ENCODE measurements at places on chromosomes 4 and X.

DNA sequence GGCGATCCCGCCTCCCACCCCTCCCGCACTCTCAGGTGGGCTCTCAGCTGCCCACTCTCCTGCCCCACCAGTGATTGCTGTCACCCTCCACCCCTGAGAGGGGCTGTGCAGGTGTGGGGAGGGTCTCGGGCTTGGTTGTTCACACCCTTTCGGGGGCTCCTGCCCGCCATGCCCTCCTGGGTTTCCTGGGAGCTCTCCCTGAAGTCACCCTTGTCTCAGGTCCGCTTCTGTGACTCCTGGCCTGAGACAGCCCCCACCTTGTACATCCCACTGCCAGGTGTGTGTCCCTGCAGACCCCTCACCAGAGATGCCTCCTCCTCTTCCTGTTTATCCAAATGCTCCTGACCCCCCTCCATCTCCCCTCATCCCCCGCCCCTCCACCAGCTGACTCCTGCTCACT is 37.8 kb downstream of the ADRA2C start:
- DNase-seq, result no peak

DNA sequence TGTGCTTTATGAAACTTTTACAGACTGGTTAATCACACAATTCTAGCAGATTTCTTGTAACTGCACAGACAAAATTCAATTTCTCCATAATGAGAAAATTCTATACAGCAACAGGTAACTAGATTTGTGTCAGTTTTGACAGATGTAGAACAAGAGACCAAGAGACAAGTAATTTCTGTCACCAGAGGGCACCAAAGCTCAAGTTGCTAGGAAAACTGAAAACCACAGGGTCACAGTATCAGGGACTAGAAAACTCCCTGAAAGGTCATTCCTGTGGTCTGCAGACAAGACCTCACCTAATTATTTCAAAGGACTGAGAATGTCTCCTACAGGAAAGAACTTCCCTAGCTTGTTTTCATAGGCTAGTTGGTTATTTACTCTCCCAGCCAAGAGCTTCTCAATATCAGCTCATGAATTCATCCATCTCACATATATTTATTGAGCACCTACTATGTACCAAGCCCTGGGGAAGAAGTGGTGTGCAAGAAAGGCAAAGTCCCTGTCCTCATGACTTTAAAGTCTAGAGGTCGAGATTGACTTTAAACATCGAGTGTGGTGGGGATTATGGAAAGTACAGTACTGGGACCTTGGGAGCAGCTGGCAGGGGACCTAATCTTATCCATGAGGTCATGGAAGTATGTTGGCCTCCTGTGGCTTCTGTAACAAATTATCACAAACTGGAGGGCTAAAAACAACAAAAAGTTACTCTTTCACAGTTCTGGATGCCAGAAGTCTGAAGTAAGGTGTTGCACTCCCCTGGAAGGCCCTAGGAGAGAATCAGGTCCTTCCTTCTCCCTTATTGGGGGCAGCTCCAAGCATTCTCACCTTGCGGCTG is 47.8 kb upstream of the SETD7 start:
- DNase-seq, result peak; percentile 70

DNA sequence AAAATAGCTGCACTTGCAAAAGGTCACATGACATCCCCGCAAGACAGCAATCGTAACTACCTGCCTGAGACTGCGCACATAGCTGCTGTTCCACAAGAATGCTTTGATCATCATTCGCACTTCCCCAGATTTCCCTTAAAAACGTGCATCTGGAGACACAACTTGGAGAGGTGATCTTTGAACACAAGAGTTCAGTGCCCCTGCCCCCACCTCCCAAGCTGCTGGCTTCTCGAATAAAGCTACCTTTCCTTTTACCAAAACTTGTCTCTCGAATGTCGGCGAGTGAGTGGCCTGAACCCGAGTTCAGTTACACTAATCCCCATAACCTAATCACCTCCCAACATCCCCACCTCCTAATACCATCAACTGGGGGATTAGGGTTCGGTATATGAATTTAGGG is 14.4 kb upstream of the MRFAP1 start:
- no peak for DNase-seq

- no peak for DNase-seq
These were observed 467 bp downstream of the HSD17B11 start for GRCh38 chr4:87390551-87390890.

GRCh38 chr4:40967550-40967949 is 217.8 kb downstream of the NSUN7 start:
- DNase-seq, result no peak

DNA sequence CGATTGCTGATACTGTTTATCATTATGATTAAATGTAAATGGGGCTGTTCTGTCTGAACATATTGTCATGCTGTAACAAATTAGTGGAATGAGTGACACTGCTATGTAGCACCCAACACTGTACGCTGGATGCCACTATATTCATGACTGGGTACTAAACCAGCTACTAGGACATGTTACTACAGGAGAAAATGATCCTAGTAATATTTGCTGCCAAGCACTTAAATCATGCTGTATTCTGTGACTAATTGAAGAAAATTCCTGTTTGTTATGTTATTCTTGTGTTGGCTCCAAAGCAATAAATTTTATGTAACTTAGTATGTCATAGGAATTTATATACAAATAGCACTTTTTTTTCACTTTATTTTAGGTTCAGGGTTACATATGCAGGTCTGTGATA is 804.2 kb downstream of the CENPC start:
- no peak for DNase-seq

DNA sequence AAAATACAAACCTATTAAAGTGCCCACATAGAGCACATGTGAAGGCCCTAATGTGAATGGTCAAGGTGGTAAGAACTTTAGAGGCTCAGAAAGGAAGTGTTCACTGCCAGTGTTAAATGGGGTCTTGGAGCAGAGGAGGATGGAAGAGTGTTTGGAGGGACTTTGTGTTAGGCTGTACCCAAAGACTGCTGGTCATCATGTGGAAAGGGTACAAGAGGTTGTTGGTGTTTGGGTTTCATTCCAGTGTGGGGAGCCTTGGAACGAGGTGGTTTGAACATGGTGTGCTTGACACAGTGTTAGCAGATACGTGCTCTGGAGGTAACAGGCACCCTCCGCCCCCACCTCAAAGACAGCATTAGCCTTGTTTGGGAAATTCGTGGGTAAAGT is 73.1 kb downstream of the RAPGEF2 start:
- no peak for DNase-seq

GRCh38 chrX:124348182-124348581 is 1.8 kb downstream of the SH2D1A start:
- no peak for DNase-seq

DNA sequence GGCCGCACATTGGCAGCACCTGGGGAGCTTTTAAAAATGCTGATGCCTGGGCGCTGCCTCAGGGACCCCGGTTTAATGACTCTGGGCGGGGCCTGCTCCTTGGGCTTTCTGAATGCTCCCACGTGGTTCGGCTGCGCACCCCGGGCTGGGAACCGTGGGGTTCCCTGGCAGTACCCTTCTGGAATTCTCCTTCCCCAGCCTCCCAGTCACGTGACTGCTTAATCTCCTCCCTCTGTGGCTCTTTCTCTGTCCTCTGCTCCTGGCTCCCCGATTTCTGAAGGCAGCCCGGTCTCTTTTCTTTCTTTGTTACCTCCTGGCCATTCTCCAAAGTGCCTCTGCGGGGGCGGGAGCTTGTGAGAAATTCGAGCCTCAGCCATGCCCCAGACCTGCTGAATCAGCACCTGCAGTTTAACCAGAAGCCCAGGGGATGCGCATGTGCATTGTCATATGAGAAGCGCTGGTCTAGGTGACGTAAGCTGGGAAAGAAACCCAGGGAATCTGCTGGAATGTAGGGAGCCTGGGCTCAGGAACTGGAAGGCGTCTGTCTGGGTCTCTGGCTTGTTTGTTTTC is 16.6 kb downstream of the CLCN4 start:
- DNase-seq, result no peak

DNA sequence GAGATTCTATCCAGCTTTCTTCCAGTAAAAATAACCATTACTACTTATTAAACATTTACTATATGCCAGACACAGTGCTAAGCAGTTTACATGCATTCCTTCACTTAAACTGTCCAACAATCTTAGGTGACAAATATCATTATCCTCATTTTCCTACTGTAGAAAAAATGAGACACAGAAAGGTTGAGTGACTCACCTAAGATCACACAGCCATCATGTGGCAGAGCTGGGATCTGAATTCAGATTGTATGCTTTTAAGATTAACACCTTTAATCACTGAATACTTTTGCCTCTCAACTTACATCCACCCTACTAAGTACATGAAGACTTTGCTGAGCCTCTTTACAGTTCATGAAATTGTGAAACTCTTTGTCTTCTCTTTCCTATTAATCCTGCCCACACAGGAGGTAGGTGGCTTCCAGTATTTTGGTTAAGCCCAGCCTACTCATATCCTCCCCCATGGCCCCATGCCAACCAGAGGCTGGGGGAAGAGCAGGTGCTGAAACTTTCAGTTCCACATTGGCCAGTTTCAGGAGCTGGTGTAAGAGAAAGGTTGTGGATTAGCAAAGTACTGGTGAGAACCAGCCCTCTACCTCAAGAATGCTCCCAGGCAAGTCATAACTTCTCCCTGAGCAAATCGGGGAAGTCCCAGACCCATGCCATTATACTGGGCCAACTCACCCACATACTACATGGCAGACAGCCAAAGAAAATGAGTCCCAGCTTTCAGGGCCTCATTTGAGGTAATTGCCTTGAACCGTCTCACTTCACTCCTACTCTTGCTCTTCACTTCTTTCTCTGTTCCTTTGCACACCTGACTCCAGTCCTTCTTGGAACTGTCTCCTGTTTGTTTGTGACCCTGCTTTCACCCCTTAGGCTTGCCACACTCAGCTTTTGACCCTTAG is 211.1 kb downstream of the GUCY2F start:
- DNase-seq, result no peak

DNA sequence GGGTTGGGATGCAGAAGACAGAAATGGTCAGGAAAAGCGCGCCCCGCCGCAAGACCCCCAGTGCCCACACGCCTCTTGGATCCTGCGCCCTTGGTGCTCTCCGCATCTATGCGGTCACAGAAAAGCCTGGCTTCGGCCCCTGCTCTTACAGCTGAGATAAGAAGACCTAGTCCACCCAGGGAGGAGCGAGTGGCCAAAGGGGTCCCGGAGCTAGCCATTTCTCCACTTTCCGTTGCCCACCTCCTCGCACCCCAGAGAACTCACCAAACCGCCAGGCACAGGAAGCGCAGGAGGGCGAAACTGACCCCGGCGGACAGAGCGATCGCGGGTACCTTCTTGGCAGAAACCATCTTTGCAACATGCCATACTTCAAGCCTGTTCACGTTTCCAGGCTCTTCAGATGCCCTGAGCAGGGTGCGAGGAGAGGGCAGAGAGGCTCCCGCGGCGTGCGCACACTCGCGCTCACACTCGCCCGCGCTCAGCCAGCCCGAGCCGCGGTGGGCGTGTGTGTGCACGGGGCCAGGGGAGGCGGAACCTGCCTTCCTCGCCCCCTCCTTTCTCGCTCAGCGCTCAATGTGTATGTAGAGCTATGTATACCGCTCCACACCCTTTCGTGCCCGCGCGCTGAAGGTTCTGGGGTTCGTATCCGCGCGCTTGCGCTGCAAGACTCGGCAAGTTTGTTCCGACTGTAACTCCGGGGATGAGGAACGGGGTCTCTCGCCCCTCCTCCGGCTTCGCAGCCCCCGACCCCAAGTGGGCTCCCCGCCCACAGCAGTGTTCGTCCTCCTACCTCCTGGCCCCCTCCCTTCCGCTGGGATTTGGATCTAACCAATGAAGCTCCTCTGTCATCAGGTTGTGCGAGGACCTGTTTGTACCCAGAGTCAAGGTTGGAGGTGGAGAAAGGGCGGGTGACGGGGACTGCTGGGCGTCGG is at the start of gene GABRA4:
Gene GABRA4 (minus strand): TSS at position 507 of the 932 bp plus-strand sequence. CDS start 157 bp downstream, at position 350.
- no peak for DNase-seq

- no peak for DNase-seq
These were observed 1420.5 kb downstream of the PCDH7 start for GRCh38 chr4:32140636-32141035.

DNA sequence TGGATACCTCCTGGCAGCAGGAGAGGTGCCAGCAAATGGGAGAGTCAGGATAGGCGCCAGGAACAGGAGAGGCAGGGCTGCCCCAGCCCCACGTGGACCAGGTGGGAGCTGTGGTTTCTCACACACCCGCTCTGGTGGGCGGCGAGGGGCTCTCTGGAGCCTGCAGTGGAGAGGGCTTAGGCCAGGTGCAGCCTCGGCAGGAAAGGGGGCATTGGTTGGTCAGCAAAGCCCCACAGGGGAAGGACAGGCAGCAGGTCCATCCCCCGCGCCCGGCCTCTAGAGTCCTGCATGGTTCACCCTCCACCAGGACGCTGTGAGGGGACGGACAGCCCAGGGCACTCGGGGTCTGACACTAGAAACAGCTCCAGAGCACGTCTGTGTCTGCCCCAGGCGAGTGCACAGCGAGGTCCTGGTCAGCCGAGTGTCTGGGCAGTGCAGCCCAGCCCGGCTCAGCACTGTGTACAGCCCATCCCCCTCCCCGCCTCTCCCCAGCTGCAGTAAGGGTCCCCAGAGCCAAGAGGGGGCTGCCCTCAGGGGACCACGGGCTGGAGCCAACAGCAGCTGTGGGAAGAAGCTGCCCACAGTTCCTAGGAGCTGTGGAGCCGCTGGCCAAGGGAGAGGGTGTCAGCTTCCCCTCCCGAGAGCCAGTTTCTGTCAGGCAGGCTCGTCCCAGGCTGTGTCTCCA is 8.2 kb downstream of the ATP5ME start:
- no peak for DNase-seq
